ENCODE measurements at places on chromosomes 16 and 17.

GRCh38 chr16:56108056-56108471 lies 83.2 kb upstream of the GNAO1 start:
- DNase-seq: no peak

DNA sequence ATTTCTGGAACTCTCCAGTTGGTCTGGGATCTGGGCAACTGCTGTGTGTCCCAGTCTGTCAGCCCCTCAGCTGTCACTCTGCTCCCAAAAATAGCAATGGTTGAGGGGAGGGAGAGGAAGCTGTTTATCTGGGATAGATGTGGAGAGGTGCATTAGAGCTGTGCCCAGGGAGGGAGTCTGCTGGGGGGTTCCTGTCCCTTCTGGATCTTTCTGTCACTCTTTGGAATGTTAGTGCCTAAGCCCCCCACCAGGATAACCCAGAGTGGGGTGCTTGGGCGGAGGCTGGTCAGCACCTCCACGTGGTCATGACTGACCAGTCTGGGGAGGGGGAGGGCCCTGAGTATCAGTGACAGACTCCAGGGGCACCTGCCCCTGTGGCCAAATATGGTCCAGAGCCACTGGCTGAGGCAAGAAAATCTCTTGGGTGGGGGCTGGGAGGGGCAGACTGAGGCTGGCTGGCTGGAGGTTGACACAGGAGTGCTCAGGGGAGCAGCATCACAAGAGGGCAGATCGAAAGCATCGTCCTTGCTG lies at the start of gene UNC45B:
TSS of gene UNC45B (plus strand) at position 443 of the 531 bp plus-strand sequence. CDS start 447 bp downstream, outside the sequence.
- DNase-seq: no peak

DNA sequence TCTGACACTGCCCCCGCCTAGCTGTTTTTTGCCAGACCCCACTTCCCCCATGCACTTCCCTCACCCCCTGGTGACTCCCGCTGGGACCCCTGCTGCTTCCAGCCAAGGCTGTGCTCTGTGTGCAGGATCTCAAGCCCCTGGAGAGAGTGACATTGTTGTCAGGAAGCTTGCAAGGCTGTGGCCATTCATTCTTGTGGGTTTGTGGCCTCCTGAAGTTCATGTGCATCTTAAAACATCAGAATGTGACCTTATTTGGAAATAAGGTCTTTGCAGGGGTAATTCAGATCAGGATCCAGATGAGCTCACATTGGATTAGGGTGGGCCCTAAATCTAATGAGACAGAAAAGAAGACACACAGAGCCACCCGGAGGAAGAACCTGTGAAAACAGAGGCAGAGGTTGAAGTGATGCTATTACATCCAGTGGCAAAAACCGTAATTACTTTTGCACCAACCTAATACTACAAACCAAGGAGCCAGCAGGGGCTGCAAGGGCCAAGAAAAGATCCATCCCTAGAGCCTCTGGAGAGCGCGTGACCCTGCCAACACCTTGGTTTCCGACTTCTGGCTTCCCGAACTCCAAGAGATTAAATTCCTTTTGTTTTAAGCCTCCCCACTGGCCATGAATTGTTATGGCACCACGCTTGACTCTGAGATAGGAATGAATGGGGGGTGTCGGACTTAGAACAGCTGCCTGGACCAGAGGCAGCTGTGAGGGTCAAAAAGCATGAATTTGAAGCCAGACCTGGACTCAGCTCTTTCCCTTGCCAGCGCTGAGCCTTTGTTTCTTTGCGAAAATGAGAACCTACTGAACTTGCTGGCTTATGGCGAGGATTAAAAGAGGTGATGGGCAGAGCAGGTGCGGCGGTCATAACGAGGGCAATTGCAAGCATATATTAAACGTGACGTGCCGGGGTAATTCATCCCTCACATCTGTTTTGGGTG lies 75.5 kb downstream of the BMERB1 start:
- DNase-seq: no peak

GRCh38 chr17:3773511-3773910 lies 27.5 kb downstream of the ITGAE start:
- no peak for DNase-seq

GRCh38 chr17:58615768-58616659 lies 75.8 kb downstream of the TEX14 start:
- no peak for DNase-seq

GRCh38 chr16:47250983-47251382 lies 107.2 kb upstream of the NETO2 start:
- DNase-seq: no peak

DNA sequence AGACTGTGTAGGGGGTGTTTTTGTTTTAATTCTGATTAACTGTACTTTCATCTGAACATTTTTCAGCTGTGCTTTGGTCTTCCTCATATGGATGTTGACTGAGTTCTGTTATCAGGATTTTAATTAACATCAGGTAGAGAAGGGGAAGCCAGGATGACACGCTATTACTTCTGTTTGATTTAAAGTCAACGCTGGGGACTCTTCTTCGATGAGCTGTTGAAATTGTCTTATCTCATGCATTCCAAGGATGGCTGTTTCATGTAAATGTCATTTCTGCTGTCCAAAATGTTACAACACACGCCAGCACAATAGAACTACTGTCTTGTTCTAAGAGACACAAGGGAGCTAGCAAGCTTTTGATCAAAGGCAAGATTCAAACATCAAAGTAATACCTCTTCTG lies 263.3 kb upstream of the CDH5 start:
- DNase-seq: no peak

- peak; percentile 36 for DNase-seq
These were observed 650 bp downstream of the KIAA0753 start for GRCh38 chr17:6639586-6640535.

GRCh38 chr16:15034266-15035162 lies 21.4 kb downstream of the NTAN1 start:
- no peak for DNase-seq

- no peak for DNase-seq
These were observed 81.7 kb downstream of the CYB561 start for GRCh38 chr17:63364387-63364786.

DNA sequence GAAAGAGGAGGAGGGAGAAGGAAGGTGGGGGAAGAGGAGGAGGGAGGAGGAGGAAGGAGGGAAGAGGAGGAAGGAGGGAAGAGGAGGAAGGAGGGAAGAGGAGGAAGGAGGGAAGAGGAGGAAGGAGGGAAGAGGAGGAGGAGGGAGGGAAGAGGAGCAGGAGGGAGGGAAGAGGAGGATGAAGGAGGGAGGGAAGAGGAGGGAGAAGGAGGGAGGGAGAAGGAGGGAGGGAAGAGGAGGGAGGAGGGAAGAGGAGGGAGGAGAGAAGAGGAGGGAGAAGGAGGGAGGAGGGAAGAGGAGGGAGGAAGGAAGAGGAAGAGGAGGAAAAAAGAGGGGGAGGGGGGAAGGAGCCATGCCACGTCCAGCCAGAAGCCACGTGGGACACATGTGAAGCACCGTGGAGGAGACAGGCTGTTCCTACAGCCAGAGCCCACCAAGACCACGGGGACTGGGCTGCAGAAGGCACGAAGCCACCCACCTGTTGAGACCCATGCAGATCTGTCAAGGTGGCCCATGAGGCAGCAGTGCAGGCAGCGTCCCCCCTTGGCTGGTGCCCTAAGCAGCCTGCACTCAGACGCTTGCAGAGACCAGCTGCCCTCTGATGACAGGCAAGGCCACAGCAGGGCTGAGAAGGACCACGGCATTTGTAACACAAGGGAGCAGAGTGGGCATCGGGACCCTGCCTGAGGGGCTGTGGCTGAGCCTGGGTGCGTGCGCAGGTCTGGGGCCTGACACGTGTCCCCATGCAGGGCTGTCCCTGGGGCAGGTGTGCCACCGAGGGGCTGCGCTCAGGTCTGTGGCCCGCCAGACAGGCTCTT lies 10.3 kb downstream of the NDUFAF8 start:
- no peak for DNase-seq

GRCh38 chr17:17785407-17785806 lies 51.4 kb downstream of the SREBF1 start:
- no peak for DNase-seq

DNA sequence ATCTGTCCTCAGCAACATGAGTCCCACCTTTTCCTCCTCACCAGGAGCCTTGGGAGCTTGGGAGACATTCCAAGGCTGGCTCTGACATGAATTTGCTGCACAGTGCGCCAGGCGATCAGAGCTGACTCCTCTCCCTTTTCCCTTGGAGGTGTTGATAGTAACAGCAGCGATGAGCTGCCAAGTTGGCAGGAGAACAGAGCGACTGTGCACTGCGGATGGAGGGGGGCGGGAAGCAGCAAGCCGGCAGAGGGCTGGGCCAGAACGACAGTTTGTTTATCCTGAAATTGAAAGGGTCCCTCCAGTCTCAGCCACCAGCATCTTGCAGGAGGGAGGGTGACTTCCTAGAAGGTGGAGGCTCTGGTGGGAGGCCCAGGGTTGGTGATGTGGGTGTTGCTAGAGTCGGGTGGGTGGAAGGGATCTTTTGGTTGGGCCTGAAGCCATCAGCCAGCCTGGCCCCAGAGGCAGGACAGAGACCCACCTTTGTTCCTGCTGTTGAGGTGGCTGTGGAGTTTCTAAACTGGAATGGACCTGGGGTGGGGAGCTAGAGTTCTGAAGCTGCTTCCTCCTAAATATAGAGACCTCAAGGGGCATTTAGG lies 22.5 kb upstream of the DYNLL2 start:
- DNase-seq: no peak

- peak; percentile 62 for DNase-seq
These were observed 1.5 kb downstream of the ZFPM1 start for GRCh38 chr16:88454523-88454947.

GRCh38 chr16:4692460-4693295 lies 684 bp upstream of the NUDT16L1 start:
- no peak for DNase-seq

DNA sequence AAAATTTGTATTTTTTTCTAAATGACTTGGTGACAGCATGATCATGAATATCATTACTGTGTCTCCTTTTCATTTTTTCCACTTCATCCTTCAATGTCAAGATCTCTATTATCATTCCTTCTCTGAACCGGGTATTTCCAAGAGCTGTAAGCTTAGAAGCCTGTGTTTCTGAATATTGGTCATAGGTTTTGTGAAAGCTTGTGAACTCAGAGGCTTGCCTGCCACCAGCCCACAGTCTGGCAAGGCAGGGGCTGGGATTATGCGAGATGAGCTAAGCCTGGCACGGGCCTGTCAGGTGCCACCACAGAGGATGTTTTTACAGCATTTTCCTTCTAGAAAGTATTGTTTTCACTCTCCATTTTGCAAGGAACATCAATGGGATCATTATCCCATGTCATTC lies 92.8 kb downstream of the MYH10 start:
- DNase-seq: no peak

- DNase-seq: no peak
These were observed 302.7 kb upstream of the PSMD7 start for GRCh38 chr16:73993878-73994277.

GRCh38 chr17:19664136-19664820 lies 15.7 kb downstream of the ALDH3A2 start:
- DNase-seq: no peak

GRCh38 chr17:27974531-27975145 lies 67.8 kb upstream of the NLK start:
- DNase-seq: no peak

GRCh38 chr17:42843358-42843934 lies 934 bp upstream of the AOC2 start:
- DNase-seq: no peak

DNA sequence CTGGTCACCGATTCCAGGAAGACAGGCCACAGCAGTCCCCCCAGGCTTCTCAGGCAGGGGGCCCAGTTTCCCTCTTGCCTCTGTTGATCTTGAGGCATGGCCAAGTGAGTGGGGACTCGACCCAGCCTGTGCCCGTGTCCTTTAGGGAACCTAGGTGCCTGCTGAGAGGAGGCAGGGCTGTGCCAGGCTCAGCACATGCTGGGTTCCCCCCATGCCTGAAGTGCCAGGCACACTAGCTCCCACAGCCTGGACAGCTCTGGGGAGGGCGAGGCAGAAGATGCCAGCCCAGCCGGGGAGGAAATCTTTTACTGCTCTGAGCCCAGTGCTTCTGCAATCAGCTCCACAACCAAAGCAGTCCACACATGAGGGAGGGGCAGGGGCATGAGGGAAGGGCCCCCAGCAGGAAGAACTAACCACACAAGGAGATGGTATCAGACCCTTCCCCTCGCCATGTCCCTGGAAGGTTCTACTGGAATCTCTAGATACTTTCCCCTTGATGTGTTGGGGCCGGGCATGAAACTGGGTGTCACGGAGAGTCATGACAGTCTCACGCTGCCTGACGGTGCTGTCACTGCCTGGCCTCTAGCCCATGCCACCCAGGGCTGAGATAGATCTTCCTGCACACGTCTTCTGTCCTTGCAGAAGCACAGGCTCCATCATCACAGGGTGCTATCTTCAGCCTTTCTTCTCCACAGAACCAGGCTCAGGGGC lies 25.5 kb downstream of the MYO18A start:
- no peak for DNase-seq

DNA sequence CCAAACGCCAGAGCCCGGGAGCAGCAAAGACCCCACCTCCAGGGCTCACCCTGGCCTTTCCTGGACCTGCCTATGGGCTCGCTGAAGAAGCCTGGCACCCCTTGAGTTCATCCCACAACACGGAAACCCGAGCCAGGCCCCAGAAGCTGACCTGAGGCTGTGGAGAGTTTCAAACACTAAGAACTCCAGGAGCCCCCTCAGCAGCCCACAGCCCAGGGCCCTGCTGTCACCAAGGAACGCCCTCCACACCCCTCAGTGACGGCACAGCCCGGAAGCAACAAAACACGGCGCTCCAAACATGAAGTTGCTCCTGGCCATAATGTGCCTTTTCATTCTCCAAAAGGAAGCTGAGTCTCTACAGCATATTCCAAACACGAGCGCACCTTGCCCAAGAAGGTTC lies 9.2 kb downstream of the SLC38A10 start:
- DNase-seq: no peak

DNA sequence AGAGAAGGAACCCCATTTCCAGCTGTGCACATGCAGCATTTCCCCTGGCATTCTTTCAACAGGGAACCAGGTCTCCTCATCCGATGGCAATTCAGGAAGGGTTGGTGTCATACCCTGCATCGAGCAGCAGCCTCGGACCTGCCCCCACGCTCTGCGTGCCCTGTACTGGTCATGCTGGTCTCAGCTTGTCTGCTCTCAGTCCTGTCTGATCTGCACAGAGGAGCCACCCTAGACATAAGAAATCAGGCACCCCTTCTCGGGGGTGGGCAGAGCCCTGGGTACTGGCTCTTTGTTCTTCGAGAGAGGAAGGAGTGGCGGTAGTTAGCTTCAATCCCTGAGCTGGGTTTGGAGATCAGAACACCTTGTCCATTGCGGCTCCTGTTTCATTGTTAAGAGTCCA lies 162.0 kb upstream of the RPH3AL start:
- no peak for DNase-seq

DNA sequence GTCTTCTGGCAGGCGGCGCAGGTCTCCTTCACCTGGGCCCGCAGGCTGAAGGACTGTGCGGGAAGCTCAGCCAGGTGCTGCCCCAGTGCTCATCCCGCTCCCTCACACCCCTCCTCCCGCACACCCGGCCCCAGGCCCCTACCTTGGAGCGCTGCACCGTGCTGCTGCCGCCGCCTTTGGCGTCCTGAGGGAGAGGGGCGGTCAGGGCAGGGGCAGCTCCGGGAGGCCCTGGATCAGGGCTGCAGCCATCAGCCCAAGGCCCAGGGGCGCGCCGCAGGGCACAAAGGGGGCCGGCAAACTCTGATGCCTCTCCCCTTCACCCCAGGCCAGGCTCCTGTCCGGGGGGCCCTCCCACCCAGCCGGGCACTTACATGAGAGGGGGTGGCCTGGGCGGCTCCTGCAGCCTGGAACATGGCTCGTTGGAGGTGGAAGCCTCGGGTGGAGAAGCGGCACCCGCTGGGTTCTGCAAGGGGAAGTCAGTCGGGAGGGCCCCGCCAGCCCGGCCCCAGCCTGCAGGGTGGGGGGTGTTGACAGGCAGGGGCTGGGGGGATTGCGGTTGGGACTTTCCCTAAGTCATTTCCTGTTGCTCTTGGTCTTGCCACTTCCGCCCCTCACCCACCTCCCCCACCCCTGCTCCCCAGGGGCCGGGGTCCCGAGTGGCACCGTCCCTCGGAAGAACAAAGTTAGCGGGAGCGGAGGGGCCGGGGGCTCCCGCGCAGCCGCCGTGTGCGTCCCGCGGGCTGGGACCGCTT lies 863 bp downstream of the LIMD2 start:
- no peak for DNase-seq
